BE2C (cell line): ENCODE measurements at places on chromosomes 13 and 19.

DNA sequence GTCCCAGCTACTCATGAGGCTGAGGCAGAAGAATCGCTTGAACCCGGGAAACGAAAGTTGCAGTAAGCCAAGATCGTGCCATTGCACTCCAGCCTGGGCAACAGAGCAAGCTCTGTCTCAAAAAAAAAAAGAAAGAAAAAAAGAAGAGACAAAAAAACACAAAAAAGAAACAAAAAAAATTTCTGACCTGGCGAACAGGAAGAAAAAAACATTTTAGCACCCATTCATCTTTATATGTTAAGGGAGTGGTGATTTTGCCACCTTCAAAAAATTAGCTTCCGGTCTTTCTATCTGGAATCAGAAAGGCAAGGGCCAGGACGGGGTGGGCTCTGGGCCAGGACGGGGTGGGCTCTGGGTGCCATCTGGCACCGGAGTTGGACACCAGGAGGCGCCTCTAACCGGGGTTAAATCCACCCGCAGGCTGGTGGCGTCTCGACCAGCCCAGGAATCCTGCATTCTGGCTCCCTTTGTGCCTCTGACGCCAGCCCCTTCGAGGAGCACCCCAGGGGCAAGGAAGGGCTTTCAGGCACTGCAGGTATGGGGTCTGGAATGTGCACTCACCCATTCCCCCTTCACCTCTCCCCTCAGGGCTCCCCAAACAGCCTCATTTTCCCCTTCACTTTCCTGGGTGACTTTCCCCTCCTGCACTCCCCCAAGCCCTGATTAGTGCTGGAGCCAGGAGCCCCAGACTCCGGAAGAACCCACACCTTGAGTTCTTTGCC lies 10.4 kb upstream of the ZSWIM4 start:
- peak; percentile 89 for DNase-seq

- DNase-seq: no peak
Observed at GRCh38 chr13:99941086-99941485, 30.5 kb downstream of the ZIC5 start.

DNA sequence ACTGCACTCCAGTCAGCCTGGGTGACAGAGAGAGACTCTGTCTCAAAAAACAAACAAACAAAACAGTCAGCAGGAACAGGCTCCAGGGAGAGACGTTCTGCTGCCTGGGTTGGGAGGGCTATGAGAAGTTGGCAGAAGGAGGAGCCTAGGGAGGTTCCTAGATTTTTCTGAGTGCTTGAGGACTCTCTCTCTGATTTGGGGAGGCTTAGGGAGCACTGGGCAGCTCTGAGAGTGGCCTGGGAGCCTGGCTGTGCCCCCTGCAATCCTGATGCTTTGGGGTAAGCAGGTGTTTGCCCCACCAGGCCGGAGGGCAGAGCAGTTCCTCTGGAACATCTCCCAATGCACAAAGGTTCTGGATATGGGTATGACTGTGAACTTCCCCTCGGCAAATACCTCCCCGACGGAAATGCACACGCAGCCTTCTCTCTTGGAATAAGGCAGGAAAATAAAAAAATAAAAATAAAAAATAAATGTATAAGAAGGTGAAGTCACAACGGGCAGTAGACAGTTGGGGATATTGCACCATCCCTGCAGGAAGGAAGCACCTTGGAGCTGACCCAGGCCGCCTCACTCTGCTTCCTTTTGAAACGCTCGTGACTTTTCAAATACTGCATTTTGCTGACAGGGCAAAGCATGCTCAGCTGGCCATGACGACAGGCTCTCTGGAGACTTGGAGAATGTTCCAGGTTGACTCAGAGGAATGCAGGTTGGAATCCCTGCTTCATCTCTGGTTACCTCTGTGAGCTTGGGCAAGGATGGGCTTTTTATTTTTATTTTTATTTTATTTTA lies 26.5 kb upstream of the HOMER3 start:
- no peak for DNase-seq

DNA sequence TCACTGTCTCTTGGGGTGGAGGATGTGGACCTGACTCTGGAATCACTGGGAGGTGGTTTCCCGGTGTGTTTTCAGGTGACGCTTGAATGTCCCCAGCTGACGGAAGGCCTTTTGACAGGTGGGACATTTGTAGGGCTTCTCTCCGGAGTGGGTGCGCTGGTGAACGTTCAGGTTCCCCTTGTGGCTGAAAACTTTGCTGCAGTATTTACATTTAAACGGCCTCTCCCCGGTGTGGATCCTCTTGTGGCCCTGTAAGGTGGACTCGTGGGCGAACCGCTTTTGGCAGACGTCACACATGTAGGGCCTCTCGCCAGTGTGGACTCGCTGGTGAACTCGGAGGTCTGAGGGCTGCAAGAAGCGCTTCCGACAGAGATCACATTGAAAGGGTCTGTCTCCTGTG lies 7.8 kb downstream of the ZSCAN5B start:
- no peak for DNase-seq
